Activated T-cell treated with anti-CD3 and anti-CD28 coated beads for 1 hour (primary cell): ENCODE measurements at places on chromosomes 16 and 17.

- no peak for DNase-seq
Measured at GRCh38 chr16:75244225-75244809, 7.1 kb downstream of the BCAR1 start.

GRCh38 chr17:45290269-45290765 is 26.5 kb downstream of the MAP3K14 start:
- DNase-seq = no peak

DNA sequence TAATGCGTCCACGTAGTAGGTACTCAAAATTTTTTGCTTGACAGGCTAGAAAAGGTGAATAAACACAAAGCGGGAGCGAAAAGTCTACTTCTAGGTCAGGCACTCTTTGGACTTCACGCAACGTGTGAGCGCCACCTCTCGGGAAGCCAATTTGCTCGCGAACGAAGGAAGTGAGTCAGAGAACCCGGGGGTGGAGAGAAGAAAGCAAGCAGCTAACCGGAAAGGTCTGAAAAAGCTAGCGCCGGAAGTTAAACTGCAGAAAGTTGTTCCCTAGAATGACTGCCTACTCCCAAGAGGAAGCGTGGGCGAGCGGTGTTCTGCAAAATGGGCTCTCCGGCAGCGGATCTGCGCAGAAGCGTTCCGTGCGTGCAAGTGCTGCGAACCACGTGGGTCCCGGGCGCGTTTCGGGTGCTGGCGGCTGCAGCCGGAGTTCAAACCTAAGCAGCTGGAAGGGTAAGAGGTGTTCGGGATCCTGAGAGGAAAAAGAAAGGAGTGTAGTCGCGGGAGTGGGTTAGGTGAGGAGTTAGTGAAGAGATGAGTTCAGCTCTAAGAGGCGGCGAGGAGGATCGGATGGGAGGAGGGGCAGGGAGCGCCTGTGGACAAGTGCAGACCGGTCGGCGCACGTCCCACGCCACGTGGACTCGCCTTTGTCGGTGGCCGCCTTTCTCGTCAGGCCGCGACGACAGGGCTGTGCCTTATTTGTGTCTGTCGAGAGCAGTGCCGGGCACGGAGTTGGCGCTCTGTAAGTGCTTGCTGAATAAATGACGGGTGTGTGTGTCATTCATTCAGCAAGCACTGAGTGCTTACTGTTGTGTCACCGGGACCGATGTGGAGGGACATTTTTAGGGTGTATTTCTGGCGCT is at the start of gene NME1:
TSS of gene NME1 (plus strand) at position 350 of the 863 bp plus-strand sequence. CDS start 2,096 bp downstream, outside the sequence.
- DNase-seq = peak; percentile 95

GRCh38 chr16:64122177-64122576 is 999.7 kb downstream of the CDH11 start:
- no peak for DNase-seq

- DNase-seq = no peak
Measured at GRCh38 chr17:54983260-54983659, 14.7 kb downstream of the STXBP4 start.

DNA sequence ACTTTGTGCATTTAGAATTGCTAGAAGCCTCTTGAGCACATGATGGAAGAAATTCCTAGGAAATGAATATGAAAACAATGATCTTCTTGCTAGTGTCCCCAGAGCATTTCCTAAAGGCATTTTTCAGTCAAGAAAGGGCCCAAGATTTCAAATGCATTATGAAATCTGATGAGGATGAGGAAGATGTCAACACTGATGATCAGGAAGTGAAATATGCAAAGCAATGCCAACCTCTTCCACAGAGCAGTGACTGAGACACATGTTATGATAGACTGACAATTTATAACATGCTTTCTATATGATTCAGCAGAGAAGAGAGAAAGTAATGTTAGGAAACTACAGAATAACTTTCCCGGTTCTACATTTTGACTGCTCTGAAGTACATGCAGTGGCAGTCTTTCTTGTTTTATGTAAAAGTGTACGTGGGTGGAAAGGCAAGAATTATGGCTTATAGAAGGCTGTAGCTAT is 859.1 kb upstream of the GOT2 start:
- DNase-seq = no peak

GRCh38 chr17:49814781-49815529 is 26.5 kb downstream of the KAT7 start:
- DNase-seq = no peak

DNA sequence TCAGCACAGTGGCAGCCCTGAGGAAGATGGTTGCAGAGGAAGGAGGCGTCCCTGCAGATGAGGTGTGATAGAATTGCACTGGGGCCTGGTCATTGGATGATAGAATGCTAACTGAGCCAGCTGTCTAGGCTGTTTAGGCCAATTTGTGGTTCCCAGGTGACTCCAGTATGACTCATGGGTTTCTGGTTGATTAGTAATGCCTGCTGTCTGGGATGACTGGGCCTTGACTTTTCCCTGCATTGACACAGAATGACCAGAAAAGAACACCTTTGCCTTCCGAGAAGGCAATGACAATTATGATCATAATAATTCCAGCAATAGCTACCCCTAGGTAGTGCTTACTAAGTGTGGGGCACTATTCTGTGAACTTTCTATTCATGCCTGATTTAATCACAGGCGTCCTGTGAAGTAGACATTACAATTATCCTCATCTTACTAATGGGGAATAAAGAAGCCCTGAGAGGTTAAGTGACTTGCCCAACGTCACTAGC is 31.5 kb downstream of the USP43 start:
- no peak for DNase-seq

DNA sequence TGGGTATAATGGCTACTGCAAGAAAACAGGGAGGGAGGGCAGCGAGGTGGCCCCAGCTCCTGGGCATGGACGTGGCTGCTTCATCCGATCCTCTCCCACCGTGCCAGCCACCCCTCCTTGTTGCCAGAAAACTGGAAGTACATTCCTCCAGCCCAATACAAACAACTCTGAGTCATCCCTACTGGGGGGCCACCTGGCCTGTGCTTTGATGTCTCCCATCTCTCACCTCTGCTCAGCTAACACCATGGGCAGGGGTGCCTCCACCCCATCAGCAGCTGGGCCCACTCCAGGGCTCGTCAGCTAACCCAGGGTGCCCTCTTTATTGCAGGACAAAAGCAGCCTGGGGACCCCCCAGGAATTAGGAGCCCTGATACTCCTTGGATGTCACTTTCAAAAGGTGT is 2.0 kb downstream of the RHBDF2 start:
- DNase-seq = no peak

- DNase-seq = no peak
Measured at GRCh38 chr17:50493744-50494143, 14.5 kb upstream of the MYCBPAP start.

DNA sequence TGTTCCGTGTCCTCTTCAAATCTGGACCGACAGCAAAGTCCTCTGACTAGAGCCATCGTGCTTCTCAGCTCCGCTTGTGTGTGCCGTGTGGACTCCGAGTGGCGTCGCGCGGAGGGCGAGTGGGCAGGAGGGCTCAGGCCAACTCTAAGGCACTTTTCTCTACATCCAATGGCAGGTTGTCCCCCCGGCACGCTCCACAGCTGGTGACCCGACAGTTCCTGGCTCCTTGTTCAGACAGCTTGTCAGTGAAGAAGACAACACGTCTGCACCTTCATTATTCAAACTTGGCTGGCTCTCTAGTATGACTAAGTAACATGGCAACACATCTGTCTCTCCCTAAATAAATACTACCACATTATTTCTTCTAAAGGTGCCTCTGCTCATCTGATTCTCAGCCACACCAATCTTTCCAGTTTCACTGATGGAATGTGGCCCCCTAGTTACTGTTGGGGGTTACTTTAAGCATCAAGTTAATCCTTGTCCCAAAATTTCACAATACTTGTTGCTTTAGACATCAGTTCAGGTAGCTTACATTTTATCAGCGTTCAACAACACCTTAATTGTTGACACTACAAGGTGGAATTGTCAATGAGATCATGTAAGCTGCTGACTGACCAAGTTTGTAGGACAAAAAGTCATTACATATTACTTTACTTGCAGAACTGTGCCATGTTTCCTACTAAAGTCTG is 15.4 kb downstream of the COG1 start:
- no peak for DNase-seq

GRCh38 chr17:59496178-59496577 is 69.2 kb upstream of the DHX40 start:
- DNase-seq = no peak

- DNase-seq = peak; percentile 67
Measured at GRCh38 chr16:28317040-28317880, 24.9 kb downstream of the SBK1 start.

GRCh38 chr17:81128774-81129173 is 36.5 kb upstream of the PVALEF start:
- DNase-seq = no peak

GRCh38 chr16:67413978-67414911 is 2.0 kb downstream of the ZDHHC1 start:
- DNase-seq = no peak

DNA sequence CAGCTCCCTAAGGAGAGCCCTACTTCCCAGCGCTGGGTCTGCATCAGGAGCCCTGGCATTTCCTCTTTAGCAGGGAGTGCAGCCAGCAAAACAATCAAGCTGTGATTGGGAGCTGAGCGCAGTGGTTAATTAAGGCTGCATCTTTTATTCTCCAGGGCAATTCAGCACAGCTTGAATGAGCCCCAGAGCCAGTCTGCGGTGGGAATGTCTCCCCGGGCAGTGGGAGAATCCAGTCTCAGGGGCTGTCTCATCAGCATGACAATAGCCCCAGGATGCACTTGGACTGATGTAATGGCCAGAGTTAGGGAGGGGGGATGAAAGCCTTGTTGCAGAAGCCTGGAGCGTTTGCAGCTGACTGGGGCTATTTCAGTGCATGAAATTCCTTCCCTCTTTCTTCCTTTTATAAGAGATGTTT is 292.6 kb upstream of the SOX9 start:
- DNase-seq = no peak

DNA sequence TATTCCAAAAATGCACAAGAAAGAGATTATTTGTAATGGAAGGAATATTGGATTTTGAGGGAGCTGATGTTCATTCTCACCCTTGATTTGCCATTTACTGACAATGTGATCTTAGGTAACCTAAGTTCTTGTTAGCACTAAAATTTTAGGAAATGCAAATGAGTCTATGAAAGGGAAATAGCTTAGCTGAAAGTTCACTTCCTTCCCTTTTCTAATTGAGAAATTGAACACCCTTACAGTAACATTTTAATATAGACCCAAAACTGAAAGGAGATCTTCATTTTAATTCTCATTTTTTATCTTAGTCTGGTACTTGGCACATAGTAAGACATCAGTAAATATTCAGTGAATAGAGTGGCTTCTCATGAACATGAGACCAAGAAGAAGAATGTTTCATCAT is 10.9 kb upstream of the WSB1 start:
- DNase-seq = no peak

GRCh38 chr16:86576591-86577313 is 1.6 kb upstream of the FOXL1 start:
- no peak for DNase-seq

DNA sequence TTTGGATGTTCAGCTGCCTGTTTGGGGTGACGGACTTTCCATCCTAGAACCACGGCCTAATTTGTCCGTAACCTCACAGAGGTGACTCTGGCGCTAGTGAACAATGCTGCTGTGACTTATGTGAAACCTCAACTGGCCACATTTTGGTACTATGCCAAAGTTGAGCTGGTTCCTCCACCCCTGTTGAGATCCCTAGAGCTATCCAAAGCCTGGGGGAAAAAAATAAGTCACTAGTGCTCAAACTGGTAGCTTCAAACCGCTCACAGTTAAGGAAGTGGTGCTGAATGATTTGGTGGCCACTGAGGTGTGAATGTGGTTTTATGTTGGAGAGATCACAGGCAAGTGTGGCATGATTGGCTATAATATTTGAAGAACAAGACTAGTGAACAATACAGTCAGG is 11.3 kb upstream of the TUBG2 start:
- no peak for DNase-seq

GRCh38 chr17:58648236-58648635 is 43.6 kb downstream of the TEX14 start:
- DNase-seq = no peak

- peak; percentile 74 for DNase-seq
Measured at GRCh38 chr17:18960803-18961511, 9.0 kb downstream of the SLC5A10 start.

- DNase-seq = no peak
Measured at GRCh38 chr17:5526821-5527598, 40.6 kb downstream of the MIS12 start.

- no peak for DNase-seq
Measured at GRCh38 chr17:41163828-41164227, 3.3 kb upstream of the KRTAP4-4 start.

GRCh38 chr17:59002848-59003247 is 103.8 kb downstream of the TRIM37 start:
- no peak for DNase-seq

DNA sequence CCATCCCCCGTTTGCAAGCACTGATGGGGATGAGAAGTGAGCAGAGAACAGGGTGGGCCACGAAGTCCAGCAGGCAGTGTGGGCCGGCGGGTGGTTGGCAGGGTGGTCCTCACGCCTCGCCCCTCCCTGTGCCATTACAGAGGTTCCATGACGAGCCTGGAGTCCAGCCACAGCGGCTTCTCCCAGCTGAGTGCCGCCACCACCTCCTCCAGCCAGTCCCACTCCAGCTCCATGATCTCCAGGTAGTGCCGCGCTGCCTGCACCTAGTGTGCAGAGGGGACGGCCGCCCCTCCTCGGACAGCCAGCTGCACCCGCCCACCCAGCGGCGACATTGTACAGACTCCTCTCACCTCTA is 73.0 kb downstream of the SEC14L1 start:
- no peak for DNase-seq

- DNase-seq = peak; percentile 68
Measured at GRCh38 chr17:8119581-8120519, 1.5 kb upstream of the ALOXE3 start.

GRCh38 chr17:79792984-79793923 is 3.6 kb downstream of the CBX8 start:
- DNase-seq = no peak

DNA sequence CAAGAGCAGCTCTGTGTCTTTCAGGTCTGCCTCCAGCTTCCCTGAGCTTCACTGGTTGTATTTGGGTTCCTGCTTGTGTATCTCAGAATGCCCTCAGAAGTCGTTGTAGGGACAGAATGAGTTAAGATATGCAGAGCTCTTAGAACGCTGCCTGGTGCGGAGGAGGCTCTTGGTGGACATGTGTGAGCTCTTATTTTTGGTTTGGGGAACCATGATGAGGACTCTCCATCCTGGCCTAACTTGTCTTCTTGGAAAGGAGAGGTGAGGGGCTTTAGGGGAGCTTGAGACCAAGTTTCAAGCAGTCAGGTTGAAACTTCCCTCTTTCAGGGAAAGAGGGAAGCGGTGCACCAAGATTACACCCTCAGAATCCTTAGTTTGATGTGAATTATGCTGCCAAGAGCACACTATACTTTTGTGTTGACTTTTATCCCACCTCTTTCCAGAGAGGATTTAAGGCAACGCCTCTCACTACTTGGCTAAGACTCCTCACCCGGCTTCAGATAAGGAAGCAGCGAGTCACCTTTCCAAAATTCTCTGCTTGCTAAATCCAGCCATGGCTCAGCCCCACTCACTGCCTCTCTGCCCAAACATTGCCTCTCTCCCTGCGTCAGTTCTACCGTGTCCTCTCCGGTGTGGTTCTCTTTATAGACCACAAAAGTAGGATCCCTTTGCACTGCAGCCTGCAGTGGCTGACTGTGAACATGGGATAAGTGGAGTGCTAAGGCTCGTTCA is 12.7 kb downstream of the CDK5RAP3 start:
- no peak for DNase-seq
